ENCODE measurements at places on chromosomes 3 and 15.

DNA sequence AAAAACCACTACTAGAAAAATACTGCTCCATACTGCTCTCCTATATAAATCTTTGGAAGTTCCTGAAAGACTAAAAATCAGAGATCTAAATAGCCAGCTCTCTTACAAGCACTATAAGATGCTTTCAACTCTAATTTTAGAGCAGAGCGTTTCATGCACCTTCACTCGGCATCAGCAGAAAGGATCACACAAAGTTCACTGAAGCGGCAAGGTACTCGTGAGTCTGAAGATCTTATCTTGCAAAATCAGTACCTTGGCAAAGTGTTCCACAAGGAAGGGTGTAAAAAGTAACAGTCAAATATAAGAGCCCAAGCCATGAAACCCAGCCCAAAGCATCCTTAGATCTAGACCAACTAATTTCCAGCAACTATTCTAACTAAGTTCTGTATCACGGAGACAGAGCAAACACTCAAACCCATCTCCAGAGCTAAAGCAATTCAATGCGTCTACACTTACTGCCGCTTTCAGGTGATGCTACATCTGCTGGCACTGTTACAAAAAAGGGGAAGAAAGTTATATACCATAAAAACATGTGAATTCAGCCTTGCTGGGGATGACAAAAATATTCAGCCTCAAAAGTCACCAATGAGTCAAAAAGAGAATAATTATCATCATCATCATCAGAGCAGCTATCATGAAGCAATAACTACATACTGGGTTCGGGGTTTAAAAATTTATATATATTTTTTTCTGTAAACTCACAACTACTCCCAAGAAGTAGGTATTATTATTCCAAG, 16.3 kb downstream of the VPS39 start:
- DNase-seq, result no peak

DNA sequence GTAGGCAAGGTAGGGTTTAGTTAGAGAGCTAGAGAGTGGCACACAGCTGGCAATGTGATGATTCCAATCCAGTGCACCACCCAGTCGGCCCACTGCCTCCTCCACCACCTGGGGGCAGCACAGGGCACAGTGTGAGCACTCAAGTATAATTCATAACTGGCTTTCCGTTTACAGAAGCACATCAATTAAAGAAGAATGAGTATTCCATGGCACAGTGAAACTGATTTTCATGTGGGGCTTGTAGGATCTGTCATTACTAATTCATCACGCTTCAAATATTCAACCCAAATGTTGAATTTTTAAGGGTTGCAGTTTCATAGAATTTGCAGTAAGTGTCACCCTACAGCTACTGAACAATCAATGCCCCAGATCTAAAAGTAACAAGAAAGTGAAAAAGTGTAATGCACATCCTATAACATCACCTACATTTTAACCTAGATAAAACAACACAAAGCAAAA, 149.9 kb downstream of the IGSF11 start:
- peak; percentile 44 for DNase-seq

GRCh38 chr15:42903388-42904324, 16.9 kb downstream of the TTBK2 start:
- DNase-seq, result no peak

DNA sequence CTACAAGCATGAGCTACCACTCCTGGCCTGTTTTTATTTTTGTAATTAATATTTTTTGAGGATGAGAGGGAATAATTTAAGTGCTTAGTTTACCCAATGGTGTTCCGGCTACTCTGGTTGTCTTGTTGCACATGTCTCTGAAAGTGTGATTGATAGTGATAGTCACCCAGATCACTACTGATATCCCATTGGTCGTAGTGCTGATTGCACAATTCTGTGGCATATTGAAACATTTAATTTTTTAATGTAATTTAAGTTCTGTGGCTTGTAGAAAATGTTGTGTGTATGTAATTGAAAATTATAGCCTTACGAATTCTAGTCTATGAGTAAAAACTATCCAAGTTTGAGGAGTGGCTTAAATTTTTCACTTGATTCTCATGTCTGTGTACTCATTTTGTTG, 11.9 kb downstream of the ARIH2 start:
- no peak for DNase-seq

DNA sequence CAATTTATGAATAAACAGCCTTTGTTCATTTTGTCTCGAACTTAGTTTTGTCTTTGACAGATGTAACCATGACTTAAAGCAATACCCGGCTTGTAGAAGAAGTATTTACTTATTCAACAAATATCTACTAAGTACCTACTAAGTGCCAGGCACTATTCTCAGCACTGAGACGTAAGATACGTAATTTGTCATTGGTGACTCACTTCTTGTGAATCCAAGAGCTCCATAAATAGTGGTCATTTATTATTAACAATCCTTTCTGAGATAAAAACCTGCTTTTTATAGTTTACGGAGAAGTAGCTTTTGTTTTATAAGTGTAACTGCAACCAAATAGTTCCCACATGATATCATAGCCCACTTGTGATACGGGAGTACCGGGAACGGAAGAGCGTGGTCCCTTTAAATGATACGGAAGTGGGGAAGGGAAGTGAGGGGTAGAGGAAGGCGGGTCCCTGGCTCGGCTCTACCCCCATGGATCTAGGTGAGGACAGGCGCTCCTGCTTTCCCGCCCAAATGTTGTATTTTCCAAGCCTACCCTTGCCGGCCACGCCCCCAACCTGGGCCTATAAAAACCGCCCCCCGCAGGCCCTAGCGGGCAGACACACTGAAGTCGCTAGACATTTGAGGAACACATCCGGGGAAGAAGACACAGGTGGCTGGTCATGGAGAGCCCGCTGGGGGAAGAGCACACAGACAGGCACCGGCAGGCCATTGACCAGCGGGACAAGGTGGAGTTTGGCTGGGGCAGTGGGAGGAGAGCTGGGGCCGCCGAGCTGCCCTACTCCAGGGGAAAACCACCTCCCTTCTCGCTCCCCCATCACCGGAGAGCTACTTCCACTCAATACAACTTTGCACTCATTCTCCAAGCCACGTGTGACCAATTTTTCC, at the start of gene SAMMSON:
Gene SAMMSON, plus strand, starts transcription at position 594 of the 888 bp plus-strand sequence.
- peak; percentile 30 for DNase-seq

GRCh38 chr15:62734706-62735105, 307.8 kb upstream of the TPM1 start:
- no peak for DNase-seq

DNA sequence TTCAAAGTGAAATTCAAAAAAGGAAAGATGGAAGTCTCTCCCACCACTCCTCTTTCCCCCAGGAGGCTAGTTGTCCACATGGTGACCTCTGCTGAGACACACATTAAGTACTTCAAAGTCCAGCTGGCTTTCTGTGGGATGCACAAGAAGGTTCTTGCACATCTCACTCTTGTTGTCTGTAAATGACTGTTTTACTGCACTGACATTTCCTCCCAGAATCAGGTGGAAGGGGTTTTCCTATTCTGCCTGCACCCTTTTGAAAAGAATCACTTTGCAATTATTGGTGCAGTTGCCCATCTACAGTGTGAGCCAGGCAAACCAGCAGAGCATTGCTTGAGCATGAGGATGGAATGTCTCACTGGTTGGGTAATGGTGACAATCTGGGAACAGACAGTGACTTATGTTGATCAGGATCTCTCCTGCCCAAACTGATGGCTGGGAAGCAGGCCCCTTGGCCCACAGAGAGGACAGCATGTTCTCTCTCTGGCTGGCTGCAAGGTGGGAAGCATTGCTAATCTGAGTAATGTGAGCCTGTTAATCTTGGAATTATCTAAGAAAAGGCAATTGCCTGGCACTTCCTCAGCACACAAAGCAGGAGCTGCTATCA, 347.7 kb upstream of the SATB1 start:
- no peak for DNase-seq

DNA sequence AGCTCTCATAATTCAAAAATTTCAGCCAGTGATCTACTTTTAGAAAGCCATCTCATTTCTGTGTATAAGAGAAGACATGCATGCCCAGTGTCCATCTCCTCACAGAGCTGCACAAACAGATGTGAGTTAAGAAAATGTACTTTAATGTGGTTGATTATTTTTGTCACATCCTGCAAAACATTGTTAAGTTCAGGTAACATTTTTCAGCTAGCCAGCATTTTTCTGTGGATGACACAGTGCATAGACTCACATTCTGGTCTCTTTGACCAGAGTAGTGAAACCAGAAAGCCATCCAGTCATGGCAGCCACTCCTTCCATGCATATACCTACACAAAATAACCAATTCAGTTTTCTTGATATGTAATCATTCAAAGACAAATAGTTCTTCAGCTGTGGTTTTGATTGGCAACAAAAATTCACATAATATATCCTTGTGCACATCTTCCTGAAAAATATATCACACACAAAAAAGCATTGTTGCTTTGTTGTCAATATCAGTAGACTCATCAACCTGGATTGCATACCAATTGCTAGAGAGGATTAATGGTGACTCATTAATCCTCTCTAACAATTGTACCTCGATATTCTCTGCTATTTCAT, 2.1 kb upstream of the PLSCR1 start:
- DNase-seq, result no peak

- DNase-seq, result peak; percentile 70
Measured at GRCh38 chr3:43707998-43708397, 17.3 kb downstream of the ABHD5 start.

DNA sequence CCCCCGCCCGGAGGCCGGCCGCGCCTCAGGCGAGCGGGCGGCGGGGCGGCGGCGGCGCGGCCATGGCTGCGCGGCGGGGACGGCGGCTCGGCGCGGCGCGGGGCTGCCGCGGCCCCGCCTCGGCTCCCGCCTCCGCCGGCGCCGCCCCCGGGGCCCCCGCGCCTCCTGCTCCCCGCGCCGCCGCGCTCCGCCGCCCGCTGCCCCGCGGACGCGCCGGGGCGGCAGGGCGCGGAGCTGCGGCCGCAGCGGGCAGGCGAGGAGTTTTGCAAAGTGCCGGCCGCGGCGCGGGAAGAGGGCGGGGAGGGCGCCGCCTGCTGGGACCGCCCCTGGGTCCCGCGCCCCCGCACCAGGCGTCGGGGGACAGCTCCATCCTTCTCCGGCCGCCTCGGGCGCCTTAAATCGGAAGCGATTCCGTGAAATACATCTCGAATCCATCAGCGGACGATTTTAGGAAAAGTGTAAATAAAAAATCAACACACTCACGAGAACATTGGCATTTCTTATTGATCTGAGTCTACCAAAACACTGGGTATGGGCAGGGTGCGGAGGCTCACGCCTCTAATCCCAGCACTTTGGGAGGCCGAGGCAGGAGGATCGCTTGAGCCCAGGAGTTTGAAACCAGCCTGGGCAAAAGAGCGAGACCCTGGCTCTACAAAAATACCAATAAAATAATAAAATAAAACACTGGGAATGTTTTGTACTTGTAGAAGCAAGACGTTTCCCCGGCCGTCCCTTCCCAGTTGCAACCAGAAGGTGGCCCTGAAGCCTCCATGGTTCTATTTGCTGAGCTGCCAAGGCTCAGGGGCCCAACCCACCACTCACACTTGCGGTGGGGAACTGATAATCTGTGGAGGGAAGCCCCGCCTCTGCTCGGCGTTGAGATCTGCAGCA, 136.9 kb downstream of the NUP210 start:
- DNase-seq, result no peak

- no peak for DNase-seq
Measured at GRCh38 chr15:26113296-26113695, 250.2 kb upstream of the ATP10A start.

GRCh38 chr3:116445311-116445841, at the start of gene LSAMP:
Gene LSAMP, minus strand, starts transcription at chr3:116445487.
- DNase-seq, result no peak

DNA sequence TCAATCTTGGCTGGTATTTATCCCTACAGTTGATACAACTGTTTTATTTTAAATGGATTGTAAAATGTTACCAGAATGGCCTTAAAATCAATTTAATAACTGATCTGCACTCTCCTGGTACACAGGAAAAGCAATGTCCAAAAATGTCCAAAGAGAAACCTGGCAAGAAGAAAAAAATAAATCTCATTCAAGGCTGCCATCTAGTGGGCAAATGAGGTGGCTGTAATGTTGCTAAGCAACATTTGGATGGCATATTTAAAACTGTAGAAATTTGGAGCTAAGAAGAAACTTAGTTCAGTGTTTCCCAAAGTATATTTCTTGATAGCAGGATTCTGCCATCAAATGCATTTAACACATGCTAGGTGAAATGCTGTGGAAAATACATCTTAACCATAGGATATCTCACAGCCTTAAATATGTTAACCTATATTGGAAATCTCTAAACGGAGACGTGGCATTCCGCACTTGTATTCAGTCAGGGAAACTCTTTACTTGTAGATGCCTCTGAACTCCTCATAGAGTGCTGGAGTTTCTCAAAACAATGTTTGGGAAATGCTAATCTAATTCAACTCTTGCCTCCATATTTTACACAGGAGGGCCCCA, 216.8 kb downstream of the ERC2 start:
- peak; percentile 52 for DNase-seq

DNA sequence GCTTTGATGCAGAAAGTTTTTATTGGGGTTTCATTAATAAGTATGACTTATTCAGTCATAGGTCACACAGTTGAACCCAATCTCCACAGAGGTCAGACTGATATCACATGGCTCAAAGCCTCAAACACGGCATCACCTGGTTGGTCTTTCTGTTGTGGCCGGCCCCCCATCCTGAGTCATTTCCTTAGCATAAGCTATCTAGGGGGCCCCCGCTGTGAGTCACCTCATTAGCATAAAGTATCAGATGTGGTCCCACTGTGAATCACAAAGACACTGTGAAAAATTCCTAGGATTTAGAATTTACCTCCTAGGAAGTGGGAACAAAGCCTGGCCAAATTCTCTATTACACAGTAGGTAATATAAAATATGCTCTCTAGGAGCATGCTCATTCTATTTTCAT, 502.2 kb downstream of the PYDC2 start:
- DNase-seq, result no peak

GRCh38 chr15:58536414-58536813, 104.6 kb downstream of the LIPC start:
- no peak for DNase-seq

DNA sequence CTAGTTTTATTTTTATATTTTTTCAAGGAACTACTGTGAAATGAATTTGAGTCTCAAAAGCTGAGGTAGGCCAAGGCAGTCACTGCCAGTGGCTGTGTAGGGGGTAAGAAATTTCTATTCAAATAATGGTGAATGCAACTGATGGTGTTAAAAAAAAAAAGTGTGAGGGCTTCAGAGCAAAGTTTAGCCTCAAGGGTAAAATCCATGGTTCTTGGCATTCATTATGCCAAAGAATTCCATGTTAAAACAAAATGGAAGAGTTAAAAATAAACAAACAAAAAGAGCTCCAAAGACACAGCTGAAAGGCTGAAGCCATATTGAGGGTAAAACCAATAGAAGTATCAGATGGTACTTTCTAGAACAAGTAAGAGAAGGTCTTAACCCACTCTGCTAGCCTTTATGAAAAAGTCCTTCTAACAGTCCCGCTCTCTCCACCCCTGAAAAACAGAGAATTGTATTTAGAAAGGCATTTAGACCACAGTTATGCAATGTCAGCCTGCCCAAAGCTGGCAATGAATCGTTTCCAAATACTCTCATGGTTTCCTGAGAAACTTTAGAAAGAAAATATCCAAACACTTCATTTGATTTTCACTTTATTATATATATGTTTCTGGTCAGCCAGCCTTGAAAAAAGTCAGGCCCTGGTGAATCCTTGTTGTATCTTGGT, 158.4 kb upstream of the GMNC start:
- DNase-seq, result no peak

- DNase-seq, result no peak
Measured at GRCh38 chr3:15297608-15298350, 34.6 kb downstream of the SH3BP5 start.
